Panc1 (cell line): ENCODE measurements at places on chromosomes 3 and 15. TPM values are rescaled to one million over a fixed set of nuclear protein-coding genes. Genes with fewer than 3 reads are reported as not detected.

Gene HEG1
- 141 TPM for total RNA-seq

Gene EXD1
- 0.15 TPM for total RNA-seq

Gene VGLL3
- total RNA-seq, result 0.15 TPM

DNA sequence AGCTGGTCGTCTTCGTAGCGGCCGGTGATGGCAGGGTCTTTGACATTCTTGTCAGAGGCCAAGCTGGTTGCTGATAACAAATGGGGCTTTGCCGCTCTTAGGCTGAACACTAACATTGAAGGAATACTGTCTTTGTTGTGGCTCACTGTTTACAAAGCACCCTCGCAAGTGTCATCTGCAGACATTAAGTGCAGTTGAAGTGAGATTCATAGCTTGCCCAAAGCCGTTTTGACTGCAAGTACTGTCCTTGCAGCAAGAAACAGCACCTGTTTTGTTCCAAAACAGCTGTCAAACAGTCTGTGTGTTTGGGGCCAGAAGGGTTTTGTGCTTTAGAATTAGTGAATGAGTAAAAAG lies 568 bp downstream of the SENP2 start:
- H3K27me3 ChIP-seq, result no peaks in the 10 kb centered on the region
- DNase-seq, result no peak
- H3K27ac ChIP-seq, result peak overlapping the region; percentile 81
- no peaks in the 10 kb centered on the region for H3K36me3 ChIP-seq
- peak overlapping the region; percentile 85 for H3K4me3 ChIP-seq

Gene MAN2A2
- 77.2 TPM for total RNA-seq
